Hippocampal formation (tissue), 2 donors: ENCODE measurements at places on chromosomes 2 and 18.

GRCh38 chr2:78977661-78978145 lies 47.8 kb upstream of the REG3G start:
- no peak for DNase-seq

- no peak for DNase-seq
Observed at GRCh38 chr2:228105526-228106250, 75.8 kb downstream of the SPHKAP start.

DNA sequence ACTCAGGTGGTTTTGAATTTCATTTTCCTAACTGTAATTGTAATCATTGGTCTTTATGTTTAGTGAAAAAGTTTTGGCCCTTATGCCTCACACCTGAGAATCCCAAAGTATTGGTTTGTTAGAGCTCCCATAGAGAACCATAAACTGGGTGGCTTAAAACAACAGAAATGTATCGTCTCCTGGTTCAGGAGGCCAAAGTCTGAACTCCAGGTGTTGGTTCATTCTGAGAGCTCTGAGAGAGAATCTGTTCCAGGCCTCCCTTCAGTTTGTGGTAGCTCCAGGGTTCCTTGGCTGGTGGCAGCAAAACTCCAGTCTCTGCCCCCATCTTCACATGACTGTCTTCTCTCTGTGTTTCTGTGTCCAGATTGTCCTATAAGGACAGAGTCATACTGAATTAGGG lies 11.0 kb downstream of the IL37 start:
- no peak for DNase-seq

DNA sequence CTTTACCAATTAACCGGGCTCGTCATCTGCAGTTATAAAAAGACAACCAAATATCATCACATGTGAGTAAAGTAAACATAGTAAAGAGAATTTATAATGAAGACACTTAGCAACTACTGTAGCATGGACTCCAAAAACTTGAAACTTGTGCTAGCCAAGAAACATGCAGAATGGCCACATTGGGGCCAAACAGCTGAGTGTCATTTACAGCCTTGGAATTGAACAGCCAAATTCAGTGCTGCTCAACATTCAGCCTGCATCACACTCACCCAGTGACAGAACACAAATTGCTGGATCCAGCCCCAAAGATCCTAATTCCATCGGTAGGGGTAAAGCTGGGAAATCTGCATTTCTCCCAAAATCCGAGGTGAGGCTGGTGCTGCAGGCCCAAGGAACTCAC lies 224.8 kb upstream of the GYPC start:
- no peak for DNase-seq

- DNase-seq = no peak
Observed at GRCh38 chr2:208607694-208608093, 201.1 kb downstream of the PTH2R start.

- no peak for DNase-seq
Observed at GRCh38 chr2:225136552-225136951, 94.3 kb upstream of the DOCK10 start.

- no peak for DNase-seq
Observed at GRCh38 chr2:52117299-52117698, 1085.4 kb upstream of the NRXN1 start.

DNA sequence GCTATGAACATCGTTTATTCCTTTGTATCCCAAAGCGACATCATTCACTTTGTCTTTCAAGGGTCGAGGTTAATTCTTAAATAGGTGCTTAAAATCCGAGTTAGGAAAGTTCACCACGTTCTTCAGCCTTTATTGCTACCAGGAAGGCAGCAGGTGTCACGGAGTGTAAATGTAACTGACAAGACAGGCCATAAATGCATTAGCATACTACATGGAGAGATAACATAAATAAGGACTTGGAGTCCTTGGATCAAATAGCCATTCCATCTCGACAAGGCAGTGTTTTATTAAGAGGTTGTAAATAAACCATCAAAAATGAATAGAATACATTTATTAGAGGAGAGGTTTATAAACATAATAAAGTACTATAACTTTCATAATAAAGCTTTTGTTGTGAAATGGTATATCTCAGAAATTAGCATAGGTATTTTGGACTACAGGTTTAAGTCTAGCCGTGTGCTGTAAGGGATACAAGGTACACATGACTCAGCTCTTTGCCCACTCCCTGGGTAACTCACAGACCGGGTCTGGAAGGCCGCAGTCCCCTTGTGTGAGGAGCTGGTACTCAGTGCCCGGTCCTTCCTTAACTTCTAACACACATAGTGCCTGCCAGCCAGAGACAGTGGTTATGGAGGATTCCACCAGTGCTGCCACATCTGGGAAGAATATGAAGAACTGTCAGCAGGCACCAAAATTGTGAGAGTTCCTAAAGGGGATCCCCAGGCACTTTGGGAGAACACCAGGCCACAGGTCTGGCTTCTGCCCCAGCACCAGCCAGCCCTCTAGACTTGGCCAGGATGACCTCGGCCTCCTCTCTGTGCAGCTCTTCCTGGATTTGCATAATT lies 29.4 kb downstream of the CAPN13 start:
- DNase-seq = no peak

- DNase-seq = no peak
Observed at GRCh38 chr2:15980605-15981098, 40.3 kb downstream of the MYCN start.

GRCh38 chr2:9629222-9630116 lies 1.3 kb downstream of the YWHAQ start:
- no peak for DNase-seq

DNA sequence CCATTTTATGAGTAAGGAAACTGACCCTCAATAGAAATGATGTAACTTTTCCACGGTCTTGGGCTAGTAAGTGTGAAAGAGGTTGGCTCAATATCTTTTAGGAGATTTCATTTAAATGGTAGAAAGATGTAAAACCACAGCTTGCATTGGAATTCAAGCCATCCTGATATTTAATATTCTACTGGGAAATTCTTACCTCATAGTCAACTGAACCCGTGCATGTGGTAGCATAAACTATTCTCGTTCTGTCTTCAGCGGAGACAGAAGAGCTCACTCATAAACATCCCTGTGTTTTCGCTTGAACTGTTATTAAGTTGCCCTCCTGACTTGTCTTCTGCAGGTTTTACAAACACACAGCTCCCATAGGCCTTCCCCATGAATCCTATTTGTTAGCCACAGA lies 8.5 kb upstream of the SPATS2L start:
- no peak for DNase-seq

- DNase-seq = no peak
Observed at GRCh38 chr18:3075491-3075890, 62.5 kb upstream of the LPIN2 start.

DNA sequence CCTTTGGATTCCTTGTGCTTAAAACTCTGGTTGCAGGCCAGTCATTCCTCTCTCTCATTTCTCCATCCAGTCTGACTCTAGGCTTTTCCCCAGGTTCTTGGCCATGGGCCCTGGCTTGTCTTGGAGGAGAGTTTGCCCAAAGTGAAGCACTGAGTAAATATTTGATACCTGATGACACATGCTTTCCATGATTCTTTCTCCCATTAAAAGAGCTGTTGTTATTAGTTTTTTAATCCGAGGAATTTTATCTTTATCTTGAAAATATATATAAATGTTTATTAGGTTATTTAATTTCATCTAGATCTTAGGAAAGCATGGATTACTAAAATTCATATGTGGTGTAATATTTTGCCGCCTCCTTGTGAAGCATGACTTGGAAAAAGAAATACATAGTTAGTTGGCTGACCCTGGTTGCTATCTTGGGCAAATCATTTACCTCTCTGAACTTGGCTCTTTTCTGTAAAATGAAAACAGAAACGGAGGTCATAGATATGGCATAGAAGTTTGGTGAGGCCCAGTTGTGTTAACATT lies 650.1 kb downstream of the SLC4A3 start:
- no peak for DNase-seq
